Inflammatory macrophage treated with lipopolysaccharide for 4 hours (primary cell): ENCODE measurements at places on chromosomes 4 and X.

- no peak for DNase-seq
These were observed 167.1 kb downstream of the EFNB1 start for GRCh38 chrX:68995780-68996551.

DNA sequence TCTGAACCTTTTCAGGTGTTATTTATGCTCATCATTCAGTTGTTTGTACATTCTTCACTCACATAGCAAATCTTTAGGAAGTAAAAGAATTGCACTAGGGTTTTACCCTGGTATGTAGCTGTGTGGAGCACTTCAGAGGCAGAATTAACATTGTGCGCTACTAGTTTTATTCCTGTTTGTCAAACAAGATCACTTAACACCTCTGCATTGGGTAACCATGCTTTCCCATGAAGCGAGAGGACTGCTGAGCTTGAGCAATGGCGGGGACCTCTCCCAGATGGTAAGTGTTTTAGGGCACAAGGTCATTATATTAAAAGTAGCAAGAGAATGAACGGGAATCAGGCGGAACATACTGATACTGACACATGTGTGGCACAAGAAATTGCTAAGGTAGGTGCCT lies 59.2 kb downstream of the SHROOM3 start:
- DNase-seq: no peak

DNA sequence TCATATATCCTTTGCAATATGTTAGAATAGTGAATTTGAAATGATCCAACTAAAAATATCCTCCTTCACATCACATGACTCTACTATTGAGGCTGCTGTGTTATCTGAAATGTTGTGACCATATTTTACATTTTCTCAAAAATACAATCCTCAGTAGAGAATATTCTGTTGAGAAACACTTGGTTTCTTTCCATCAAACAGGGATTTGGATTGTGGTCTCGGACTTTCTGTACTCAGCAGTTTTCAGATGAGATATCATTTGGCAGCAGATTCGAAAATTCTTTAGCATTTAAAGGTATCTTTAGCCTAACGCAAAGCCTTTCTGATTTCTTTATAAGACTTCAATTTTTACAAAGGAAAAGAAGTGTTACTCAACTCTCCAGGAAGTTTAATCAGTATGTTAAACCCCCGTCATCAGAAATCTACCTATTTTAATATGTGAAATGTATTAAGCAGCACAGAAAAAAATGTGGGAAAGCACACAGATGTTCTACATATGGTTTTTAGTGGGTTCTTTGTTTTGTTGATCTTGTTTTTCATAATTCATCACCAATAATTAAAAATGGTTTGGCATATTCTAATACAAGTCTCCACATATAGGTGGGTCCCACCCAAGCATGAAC lies 55.4 kb upstream of the ANXA3 start:
- no peak for DNase-seq

- DNase-seq: no peak
These were observed 793.6 kb upstream of the INTU start for GRCh38 chr4:126838941-126839679.

GRCh38 chrX:125132274-125132673 lies 187.4 kb upstream of the TEX13C start:
- DNase-seq: peak; percentile 1
